ENCODE measurements at places on chromosomes 7 and 10. TPM values are rescaled to one million over a fixed set of nuclear protein-coding genes. Genes with fewer than 3 reads are reported as not detected.

- no peak for DNase-seq
These were observed 109.6 kb downstream of the BICC1 start for GRCh38 chr10:58622246-58622645.

GRCh38 chr10:131849591-131850382, 51.0 kb upstream of the PPP2R2D start:
- no peak for DNase-seq

DNA sequence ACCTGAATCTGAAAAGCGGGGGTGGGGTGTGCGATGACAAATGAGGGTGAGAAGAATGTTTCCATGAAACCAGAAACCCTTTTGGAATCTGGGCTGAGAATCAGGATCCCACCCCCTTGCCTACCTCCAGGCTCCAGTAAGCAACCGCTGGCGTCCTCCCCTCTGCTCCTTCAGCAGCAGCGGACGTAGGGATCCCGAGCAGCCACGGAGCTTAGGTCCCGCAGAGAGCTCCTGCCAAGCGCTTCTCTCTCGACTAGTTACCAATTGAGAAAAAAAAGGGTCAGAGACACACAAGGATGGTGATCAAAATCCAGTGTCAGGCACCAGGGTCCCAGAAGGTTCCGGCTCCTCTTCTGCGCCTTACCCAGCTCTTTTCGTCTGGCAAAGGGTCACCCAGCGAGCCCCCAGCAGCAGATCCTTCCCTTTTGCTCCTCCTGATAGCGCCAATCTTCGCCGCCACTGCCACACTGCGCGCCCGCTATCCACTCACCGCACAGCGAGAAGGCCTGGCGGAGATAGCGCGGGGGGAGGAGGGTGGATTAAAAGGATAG, 733.5 kb downstream of the ZWINT start:
- no peak for DNase-seq

The EVX1 gene
- polyA plus RNA-seq: not detected

DNA sequence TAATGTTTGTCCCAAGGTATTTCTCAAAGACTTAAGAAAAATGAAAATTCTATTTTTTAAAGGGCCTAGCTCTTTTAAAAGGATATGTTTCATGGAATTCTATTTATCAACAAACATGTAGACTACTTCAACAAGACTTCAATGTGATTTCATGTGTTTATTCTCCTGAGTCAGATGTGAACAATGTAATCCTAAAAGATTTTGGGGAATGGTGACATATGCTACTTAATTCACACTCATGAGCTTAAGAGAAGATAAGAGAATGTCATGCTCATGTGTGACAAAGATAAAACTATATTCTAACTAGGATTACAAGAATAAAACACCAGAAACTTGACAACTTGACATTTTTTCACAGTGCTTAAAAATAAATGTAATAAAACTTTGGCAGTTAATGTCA, 127.5 kb downstream of the TES start:
- DNase-seq: no peak

DNA sequence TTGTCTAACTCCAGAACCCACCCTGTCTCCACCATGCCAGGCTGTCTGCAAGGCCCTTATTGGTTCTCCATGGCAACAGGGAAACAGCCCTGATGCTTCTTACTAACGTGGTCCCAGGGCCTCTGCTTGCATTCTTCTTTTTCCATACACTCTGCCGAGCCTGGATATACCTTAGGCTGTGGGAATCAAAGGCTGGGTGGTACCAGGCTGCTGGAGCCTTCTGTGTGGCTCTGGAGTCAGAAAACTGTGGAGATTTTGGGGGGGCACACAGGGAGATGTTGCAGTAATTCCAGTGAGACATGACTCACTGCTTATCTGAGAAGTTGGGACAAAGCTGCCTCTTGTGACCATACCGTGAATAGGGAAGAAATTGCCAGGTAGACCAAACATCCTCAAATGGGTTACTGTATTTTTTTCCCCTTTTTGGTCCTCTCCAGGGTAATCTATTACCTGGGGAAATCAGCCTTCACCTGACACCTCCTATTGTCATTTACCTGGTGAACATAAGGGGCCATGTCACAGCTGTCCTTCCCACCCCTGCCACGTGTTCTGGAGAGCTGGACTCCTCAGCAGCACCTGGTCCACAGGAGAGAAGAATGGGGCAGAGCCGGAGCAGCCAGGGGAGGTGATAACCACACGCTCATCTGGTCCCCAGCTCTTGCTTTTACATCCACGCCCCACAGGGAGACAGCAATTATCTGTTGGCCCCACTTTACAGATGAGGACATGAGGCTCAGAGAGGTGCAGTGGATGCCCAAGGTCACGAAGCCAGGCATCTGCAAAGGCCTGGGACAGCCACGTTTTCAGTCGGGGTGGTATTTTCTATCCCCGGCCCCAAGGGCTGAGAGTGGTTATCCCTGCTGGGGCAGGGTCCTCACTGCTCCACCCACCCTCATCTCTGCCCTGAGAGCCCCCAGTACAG, 4.6 kb downstream of the CHST3 start:
- DNase-seq: no peak

DNA sequence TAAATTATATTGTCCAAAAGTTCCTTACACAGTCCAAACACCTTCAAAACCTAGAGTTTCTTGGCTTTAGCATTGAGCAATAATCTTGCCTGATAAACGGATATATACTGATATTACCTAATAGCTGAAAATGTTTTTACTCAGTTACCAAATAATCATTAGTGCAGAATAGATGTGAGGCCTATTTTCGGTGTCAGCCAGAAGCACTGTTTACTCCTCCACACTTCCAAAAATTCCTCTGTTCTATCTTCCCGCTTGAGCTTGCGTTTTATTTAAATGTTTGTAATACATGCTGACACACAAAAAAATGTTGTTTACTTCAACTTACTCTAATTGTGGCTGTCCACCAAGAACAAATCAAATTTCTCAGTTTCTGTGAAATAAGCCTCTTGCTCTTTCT, 606.2 kb upstream of the TEX47 start:
- DNase-seq: no peak

DNA sequence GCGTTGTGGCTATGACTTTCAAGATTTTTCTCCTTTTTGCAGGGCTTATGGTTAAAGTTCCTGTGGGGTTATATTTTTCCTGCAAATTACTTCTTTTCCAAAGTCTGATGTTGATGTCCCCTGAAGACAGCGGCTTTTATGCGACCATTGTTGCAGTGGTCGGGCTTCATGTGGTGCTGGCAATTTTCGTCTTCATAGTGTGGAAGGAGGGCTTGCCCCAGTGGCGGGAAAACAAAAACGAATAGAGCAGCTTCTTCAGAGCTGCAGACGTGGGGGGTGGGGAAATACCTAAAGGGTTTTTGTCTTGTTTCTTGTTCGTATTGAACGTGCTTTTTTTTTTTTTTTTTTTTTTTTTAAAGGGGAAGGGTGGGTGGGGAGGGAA, 53.8 kb downstream of the MCMBP start:
- DNase-seq: no peak

DNA sequence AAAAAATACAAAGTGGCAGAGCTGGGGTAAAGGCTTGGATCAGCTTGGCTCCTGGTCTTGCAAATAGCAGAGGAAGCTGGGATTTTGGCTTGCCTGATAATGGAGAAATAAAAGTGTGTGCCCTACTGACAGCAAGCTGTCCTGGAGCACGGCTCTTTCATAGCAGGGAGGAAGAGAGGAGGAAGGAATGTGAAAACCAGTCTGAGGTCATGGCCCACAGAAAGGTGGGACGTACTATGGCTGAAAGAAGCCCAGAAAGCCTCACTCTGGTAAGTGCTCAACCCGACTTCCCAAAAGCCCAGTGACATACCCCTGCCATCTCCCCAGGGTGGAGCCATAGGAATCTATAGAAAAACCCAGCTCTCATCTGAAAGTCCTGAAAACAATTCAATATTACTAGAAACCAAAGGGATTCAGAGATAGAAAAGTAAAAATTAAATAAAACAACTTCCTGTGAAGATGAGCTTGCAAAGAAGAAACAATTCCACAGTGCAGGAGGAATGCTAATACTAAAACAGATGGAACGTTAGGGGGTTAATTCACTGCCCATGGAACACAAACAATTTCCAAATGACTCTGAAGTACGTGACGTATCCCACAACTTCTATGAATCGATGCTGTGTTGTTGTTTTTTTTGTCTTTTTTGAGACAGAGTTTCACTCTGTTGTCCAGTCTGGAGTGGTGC, 246.7 kb upstream of the PTN start:
- no peak for DNase-seq

DNA sequence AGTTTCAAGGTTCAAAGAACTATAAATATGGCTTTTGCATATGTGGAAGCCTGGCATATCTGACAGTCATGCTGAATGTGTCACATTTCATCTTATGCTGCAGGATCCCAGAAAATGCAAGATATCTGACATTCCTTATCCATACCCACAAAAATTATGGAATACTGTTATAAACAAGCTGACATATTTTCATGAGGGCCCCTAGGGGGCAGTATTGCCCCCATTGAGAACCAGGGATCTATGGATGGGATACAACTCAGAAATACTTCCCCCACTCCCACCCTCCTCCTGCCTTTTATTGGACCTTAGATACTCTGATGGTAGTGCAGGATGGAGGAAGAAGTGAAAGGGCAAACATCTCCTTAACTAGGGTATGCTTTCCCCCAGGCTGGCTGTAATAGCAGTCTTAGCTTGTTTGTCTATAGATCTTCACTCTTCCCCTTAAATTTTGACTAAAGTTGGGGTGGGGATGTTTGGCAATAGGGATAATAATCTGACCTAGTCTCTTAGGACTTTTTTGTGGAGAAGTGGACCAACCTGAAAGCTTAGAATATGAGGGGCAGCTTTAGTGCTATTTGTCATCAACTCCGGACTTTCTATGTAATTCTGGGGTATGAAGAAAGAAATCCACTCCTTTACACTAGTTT, 3.5 kb upstream of the GNGT1 start:
- peak; percentile 14 for DNase-seq

The PRR15 gene
- polyA plus RNA-seq: not detected

- DNase-seq: no peak
These were observed 303.6 kb upstream of the PITRM1 start for GRCh38 chr10:3476186-3476585.

- peak; percentile 88 for DNase-seq
These were observed 11.0 kb upstream of the LFNG start for GRCh38 chr7:2508327-2509215.

The PHYHIPL gene
- not detected for polyA plus RNA-seq

DNA sequence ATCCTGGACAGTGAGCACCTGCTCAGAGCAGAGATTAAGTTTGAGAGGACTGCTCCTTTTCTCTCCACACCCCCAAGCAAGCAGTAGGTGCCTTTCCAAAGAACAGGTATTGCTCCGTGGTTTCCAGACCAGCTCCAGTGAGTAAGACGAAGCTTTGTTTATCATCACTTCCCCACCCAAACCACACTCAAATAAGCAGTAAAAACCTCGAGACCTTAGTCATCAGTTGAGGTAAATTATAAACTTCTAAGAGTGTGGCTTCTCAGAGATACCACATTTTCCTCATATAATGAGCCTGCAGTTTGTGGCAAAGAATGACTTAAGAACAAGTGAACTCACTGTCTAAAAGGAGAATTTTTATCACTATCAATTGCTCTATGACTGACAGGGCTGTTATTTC, 50.0 kb upstream of the GRB10 start:
- DNase-seq: no peak

The SPDYE16 gene
- not detected for polyA plus RNA-seq

The ANKIB1 gene
- 15.4 TPM for polyA plus RNA-seq

- DNase-seq: no peak
These were observed 642 bp upstream of the COL13A1 start for GRCh38 chr10:69801094-69801433.

DNA sequence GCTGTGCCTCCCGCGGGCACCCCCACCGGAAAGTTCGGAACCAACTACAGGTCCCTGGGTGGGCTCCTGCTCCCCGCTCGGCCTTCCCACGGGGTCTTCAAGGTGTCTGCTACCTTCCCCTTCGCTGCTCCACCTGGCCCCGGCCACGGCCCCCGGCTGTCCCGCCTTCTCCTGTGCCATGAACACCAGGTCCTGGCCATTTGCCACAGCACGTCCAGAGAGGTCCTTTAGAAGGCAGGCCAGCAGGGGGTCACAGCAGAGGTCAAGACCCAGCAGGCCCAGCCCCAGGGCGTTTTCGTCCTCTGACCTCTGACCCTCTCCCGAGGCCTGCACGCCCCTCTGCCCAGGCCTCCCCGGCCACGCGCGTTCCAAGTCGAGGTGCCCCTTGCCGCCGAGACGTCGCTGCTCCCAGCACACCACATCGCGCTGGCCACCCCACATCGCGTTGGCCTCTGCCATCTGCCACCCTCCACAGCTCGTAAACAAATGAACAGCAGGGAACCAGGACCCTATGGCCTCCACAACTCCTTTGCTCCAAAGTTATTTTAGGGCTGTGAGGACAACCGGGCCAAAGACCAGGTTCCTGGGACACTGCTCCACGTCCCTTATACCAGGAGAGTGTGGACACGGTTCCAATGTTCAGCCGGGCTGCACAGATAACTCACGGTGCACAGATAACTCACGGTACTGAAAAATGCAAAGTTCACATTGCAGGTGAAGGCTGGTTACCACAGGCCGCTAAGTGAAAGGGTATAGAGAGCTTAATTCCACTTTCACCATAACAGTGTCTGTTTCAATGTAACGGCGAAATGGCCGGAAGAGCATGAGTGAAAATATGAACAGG, 74.3 kb downstream of the CFAP46 start:
- no peak for DNase-seq

GRCh38 chr7:54354436-54354835, 187.7 kb upstream of the VSTM2A start:
- no peak for DNase-seq

DNA sequence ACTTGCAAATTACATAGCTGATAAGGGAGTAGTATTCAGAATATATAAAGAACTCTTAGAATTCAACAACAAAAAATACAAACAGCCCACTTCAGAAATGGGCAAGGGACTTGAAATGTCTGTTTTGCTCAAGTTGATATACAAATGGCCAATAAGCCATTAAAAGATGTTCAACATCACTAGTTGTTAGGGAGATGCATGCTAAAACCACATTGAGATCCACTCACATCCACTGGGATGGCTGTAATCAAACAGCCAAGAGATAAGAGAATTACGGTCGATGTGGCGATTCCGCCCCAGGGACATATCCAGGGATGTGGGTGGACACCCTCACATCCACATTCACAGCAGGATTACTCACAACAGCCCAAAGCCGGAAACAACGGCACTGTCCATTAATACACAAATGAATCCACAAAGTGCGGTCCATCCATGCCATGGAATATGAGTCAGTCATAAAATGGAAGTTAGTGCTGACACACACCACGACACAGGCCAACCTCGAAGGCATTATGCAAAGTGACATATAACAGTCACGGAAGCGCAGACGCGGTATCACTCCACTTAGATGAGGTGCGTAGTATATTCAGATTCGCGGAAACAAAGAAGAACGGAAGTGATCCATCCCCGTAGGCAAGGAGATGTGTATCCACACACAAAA, 227.8 kb downstream of the DNAJB6 start:
- DNase-seq: no peak

The SUGCT gene
- 9.8 TPM for polyA plus RNA-seq
